ENCODE measurements at places on chromosomes 3 and 15.

DNA sequence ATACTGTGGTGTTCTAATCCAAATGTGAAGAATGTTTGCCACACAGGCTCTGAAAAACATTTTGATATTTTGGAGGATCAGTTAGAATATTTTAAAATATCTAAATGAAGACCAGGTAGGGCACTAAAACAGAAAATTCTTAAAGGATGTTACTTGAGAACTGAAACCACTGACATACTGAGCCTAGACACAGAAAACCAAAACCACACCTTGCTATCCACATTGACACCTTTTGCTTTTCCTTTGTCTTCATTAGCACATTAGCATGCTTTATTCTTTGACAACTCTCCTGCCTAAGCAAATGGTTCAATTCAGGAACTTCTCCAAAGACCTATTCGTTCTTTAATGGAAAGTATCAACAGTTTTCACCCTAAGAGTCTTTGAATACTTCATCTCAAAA lies 835.9 kb upstream of the GRM7 start:
- no peak for DNase-seq

DNA sequence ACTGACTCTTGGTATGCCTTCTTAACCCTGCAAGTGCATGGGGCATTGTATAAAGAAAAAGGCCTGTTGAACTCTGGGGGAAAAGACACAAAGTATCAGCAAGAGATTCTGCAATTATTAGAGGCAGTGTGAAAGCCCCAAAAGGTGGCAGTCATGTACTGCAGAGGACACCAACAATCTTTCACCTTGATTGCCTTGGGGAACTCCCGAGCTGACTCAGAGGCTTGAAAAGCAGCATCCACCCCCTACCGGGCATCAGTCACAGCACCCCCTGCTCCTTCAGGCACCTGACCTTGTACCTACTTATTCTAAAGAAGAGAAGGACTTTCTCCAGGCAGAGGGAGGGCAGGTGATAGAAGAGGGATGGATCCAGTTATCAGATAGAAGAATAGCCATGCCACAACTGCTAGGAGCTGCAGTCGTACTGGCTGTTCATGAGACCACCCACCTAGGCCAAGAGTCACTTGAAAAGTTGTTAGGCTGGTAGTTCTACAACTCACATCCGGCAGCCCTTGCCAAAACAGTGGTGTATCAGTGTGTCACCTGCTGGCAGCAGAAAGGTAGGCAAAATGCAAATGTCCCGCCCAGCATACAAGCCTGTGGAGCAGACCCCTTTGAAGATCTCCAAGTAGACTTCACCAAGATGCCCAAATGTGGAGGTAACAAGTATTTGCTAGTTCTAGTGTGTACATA lies 241.6 kb upstream of the CNTN6 start:
- no peak for DNase-seq

- no peak for DNase-seq
These were observed 29.3 kb upstream of the SACM1L start for GRCh38 chr3:45659661-45660566.

DNA sequence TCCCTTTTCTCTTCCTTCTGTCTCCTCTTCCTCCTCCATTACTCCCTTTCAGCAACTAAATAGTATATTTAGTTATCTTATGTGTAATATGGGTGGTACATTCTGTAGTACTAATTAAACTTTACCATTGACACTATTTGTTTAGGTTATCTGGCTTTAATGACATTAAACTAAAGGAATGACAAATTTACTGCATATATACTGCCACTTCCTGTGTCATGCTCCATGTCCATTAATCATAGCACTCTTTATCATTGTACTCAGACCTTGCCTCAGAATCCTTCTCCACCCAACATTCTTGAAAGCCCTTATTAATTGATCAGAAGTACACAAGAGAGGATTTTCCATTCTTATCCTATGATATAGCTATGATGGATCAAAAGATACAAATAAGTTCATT lies 244.2 kb downstream of the NAALADL2 start:
- DNase-seq, result no peak

GRCh38 chr3:66582721-66583423 lies 82.0 kb upstream of the LRIG1 start:
- peak; percentile 24 for DNase-seq

GRCh38 chr3:120741837-120742197 lies 499 bp downstream of the RABL3 start:
- DNase-seq, result no peak

- DNase-seq, result no peak
These were observed 29.5 kb downstream of the CLEC3B start for GRCh38 chr3:45055411-45056143.

DNA sequence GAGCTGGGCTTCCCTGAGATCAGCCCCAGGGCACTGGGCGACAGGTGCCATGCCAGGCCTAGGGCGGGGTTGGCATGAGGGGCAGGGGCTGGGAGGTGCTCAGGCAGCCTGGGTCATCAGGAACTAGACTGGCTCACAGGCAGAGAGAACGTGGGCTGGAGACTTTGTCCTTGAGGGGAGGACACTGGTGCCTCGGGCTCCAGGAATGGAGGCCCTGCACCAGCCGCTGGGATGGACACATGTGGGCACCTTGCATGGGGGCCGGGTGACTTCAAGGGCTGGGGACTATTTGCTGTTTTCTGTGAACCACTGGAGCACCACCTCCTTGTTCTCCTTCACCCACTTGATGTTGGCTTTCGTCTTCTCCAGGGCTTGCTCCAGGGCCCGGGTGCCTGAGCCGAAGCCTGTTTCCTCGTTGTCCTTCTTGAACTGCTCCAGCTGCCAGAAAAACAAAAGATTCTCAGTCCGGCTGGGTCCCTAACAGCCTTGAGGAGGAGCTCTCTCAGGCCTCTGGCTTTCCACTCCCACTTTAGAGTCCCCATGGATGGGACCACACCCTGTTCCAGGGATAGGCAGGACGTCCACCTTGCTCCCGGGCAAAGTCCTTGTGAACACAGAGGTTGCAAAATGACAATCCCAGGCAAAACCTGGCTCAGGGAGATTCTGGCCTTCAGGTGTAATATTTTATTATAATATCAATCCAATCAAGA lies 9.1 kb downstream of the MESP2 start:
- no peak for DNase-seq

- no peak for DNase-seq
These were observed 21.4 kb upstream of the ESYT3 start for GRCh38 chr3:138412821-138413551.

DNA sequence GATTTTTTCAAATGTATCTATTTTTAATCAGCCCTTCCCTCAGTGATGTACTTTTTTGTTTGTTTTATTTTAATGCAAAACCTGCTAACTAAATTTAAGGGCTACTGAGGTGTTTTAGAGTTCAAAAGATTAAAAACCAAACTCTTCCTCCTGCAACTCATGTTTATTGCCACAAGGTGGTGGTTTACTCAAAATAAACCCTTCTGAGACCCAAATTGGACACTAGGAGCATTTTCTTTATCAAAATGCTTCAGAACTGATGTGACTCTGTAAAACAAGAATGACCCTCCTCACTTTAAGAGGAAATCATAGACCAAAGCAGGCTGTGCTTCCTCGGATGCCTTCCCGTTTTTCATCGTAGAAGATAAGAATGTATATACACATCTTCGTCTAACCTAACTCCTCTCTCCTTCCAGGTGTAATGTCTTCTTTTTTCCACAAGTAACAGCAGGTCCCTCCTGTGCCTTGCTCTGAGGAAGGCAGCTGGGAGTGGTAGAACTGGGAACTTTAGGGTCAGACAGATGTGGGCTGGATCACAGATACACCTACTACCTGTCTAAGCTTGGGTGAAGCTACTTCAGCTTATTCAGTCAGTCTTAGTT lies 2.9 kb upstream of the NME9 start:
- DNase-seq, result no peak

DNA sequence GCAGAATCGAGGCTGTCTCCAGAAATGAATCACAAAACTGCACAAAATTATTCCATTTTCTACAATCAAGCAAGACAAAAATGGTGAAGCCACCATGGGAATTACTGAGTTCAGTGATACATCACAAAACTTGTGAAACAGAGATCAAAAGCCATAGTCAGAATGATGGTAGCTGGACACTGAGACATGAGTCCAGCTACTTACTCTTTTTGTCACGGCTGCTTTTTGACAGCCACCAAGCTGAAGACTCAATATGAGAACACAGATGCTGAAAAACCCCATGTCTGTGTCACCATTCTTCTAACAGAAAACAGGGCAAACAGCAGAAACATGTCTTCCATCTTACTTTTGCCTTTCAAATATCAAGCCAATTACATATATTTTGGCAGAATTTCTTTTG lies 237.6 kb downstream of the LPP start:
- no peak for DNase-seq

GRCh38 chr15:75228787-75229186 lies 27.1 kb downstream of the C15orf39 start:
- no peak for DNase-seq

- DNase-seq, result no peak
These were observed 10.2 kb upstream of the LACTB start for GRCh38 chr15:63111481-63111880.

DNA sequence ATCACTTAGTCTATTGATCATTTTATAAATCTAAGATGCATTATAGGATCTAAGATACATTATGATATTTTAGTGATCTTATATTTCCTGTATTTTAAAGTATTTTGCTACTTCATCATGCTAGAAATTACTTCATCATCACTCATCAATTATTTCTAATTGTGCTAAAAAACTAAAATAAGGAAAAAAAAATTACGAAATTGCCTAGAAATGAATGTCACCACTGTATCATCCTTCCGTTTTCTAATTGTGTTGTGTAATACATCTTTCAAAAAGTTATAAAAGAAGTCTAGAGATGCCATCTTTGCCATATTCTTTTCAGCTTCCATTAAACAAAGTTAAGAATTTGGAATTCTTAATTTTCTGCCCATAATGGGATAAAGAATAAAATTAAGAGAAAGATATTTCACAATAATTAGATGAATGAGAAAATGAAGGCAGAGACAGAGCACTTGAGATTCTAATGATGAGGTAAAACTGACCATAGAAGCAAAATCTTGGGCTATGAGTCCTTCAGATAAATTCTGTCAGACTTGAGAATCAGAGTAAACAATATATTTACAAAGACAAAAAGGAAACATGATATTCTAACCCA lies 48.8 kb downstream of the ALDH1A2 start:
- no peak for DNase-seq

DNA sequence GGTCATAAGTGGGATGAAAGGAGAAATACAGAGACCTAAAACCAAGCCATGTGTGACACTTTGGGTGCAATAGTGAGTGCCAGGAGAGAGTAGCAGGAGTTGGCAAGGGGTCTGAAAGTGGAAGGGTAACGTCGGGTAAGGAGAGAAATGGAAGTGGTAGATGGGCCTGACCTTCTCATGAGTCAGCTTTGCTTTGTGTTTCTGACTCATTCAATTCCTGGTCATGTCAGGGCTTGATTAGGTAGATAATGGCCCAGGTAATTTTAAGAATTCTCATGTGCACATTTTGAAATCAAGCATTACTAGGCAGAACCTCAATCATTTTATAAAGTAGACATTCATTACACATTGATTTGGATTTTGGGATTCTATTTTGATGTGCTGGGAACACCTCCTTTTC lies 262.5 kb downstream of the SOX2 start:
- DNase-seq, result no peak

- DNase-seq, result no peak
These were observed 600.0 kb downstream of the ROBO1 start for GRCh38 chr3:79167651-79168416.

GRCh38 chr3:30685267-30685667 lies 78.9 kb downstream of the TGFBR2 start:
- no peak for DNase-seq

GRCh38 chr3:23904545-23904944 lies 12.2 kb downstream of the NKIRAS1 start:
- DNase-seq, result no peak

DNA sequence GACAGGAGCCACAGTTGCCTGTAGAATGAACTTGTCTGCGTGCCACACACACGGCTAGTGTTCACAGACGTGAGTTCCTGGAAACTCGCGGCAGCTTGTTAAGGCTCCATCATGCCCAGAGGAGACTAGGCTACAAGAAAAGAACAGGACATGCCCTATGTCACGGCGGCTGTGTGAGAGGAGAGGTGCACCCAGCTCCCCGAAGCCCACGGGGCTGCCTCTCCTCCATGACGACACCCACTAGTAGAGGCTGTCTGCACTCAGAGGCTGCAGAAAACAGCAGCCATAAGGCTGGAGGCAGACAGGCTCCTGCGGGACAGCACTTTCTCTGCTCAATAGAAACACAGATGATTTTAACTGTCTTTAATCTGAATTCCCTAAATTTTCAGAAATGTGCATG lies 19.0 kb upstream of the OCA2 start:
- DNase-seq, result no peak

- DNase-seq, result no peak
These were observed 273.6 kb downstream of the THRB start for GRCh38 chr3:24220859-24221657.

DNA sequence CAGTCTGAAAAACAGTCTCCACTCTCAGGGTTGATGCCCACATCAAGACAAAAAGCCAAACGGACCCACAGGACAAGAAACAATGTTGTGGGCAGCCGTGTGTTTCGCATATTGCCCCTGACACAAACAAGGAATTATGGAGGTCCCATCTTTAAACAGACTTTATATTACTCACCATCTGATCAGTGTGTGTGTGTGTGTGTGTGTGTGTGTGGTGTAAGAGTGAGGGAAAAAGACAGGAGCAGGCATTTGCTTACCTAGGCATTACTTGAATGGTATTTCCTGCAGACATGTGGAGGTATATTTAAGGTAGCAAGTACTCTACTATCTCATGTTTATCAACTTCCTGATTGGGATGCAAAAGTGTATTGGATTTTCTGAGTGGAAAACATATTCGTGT lies 136.3 kb downstream of the TMCO5A start:
- no peak for DNase-seq

- no peak for DNase-seq
These were observed 34.9 kb downstream of the MED12L start for GRCh38 chr3:151120409-151120808.

DNA sequence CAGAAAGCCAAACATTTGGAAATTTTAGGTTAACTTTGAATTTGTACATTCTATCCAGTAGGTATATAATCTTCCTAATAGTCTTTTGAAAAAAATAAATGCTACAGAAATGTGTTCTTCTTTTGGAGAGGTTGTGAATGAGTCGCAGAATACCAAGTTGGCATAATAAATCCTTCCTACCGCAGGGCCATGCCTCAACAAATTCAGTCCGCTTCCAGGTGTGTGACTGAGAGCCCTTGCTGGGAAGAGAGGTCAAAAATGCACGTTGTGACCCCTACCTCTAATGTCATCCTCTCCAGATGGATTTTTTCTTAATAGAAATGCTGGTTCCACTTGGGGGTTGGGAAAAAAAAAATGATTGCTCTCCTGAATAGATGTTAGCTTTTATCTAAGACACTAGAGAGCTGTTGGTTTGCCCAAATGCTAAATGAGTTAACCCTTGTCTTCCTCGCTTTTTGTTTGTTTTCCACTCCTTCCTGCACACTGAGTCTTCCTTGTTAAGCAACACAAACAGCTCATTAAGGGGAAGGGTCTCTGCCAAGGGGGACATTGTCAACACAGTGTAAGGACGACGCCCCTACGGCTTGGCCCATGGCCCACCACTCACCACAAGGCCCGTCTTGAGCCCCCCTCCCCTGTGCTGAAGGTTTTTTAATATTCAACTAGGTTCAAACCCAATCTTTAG lies 33.9 kb downstream of the RLBP1 start:
- DNase-seq, result no peak

GRCh38 chr3:50205413-50206276 lies 574 bp downstream of the SLC38A3 start:
- no peak for DNase-seq

- no peak for DNase-seq
These were observed 76.2 kb upstream of the NSMCE3 start for GRCh38 chr15:29345549-29346525.
